NCI-H1048 (cell line): ENCODE measurements at places on chromosomes 13 and 19.

DNA sequence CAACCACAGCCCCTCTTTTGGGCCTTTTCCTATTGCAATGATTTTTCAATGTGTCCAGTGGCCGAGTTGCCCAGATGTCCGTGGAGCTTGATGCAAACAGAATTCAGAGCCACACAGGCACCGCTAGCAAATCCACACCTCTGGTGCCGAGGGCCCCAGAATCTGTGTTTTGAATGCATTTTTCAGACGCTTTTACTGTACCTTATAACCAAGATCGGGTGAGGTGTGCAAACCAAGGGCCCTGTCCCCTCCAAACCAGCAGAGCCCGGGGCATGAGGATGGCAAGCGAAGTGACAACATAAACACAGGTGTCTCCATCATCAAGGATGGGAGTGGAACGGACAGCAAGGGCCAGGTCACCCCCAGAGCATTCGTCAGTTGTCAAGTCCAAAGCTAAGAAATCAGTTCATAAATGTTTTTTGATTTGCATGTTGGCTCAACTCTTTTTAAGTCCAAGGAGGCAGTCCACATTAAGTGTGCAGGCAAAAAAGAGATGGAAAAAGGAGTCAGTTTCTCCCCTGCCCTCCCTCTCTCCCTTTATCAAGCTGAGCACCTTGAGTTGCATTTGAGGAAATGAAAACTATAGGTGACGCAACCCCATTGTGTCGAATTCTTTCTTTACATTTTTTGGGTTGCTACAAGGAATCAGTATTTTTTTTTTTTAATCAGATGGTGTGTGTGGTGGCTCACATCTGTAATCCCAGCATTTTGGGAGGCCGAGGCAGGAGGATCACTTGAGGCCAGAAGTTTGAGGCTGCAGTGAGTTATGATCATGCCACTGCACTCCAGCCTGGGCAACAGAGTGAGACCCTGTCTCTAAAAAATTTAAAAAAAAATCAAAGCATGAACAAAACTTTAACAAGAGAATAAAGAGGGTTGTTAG is 2.9 kb downstream of the CCDC8 start:
- DNase-seq, result no peak

GRCh38 chr19:58570770-58571574 is 2.2 kb downstream of the MZF1 start:
- DNase-seq, result no peak

DNA sequence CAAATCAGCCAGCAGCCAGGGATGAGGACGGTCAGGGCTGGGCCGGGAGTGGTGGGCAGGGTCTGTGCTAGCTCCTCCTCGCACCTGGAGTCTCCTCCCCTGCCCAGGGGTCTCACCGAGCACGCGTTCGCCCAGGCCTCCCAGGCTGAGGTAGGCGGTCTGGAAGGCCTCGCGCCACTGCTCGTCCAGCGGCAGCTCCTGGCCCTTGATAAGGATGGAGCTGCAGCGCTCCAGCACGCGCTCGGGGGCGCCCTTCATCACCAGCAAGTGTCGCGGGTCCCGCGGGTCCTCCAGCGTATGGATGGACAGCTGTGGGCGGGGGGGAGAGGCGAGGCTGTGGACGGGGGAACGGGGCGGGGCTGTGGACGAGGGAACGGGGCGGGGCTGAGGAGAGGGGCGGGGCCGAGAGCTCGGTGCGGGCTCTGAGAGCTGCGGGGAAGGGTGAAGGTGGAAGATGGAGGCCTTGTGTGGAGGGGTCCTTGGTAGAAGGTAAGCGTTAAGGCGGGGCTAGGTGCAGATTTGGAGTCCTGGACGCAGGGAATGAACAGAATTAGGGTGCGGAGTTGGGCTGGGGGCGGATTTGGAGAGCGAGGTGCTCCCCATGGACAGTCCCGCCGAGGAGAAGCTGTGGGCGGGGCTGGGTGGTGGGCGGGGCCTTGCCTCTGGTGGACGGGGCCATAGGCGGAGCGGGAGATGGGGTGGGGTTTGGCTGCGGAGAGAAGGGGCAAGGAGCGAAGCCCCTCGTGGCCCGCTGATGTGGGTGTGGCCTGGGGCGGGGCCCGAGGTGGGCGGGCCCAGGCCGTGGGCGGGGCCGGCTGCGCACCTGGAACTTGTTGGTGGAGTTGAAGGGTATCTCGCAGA is 5.7 kb downstream of the ATP4A start:
- DNase-seq, result peak; percentile 46

DNA sequence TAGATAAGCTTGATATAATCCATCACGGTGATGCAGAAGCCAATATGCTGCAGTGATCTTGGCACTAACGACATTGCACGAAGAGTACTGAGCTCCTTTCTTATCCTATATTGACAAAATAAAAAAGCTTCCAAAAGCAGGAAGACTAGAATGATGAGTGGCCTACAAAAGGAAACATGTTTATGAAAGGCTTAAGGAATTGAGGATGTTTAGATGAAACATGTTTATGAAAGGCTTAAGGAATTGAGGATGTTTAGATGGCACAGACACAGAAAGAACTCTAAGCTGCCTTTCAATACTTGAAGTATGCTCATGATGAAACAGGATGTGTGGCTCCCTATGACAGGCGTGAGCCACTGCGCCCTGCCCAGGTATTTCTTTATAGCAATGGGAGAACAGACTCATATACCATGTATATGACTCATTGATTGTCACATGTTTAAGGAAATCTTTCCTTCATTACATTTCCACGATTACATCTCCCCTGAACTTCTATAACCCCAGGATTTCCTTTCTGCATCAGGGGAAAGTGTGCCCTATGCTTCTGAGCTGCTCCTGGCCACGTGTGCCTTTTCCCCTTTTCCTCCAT is 690.8 kb upstream of the ARGLU1 start:
- no peak for DNase-seq

- no peak for DNase-seq
Observed at GRCh38 chr13:49783865-49784264, 8.6 kb downstream of the KPNA3 start.

GRCh38 chr13:74973935-74974879 is 507.8 kb downstream of the TBC1D4 start:
- DNase-seq, result no peak

- no peak for DNase-seq
Observed at GRCh38 chr19:7507884-7508283, 8.0 kb upstream of the ZNF358 start.

DNA sequence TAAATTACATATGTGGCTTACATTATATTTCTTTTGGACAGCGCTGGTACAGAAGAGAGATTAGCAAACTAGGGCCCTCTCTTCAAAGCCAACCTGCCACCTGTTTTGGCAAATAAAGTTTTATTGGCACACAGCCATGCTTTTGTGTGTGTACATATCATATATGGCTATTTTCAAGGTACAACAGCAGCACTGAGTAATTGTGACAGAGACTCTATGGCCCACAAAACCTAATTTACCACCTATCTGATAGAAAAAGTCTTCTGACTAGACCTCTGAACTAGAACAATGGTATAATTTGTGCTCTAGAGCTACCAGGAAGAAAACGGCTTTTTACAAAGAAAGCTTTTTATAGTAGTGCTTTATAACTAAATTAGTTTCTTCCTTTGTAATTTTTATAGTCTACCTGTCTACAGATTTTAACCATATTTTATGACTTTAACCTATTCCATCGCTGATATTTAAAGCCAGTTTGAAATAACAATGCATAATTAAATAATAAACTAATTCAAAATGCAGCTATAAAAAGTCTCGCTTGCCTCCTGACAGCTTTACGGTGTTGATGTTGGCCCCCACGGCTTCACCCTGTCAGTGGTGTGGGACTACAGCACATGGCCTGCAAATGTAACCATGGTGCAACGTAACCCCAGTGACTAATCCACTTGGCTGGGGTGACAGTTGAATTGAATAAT is 17.7 kb upstream of the DPY19L3 start:
- DNase-seq, result no peak

- DNase-seq, result no peak
Observed at GRCh38 chr19:34148658-34149185, 23.6 kb upstream of the LSM14A start.

- DNase-seq, result no peak
Observed at GRCh38 chr13:37596805-37597204, 1.8 kb downstream of the POSTN start.

DNA sequence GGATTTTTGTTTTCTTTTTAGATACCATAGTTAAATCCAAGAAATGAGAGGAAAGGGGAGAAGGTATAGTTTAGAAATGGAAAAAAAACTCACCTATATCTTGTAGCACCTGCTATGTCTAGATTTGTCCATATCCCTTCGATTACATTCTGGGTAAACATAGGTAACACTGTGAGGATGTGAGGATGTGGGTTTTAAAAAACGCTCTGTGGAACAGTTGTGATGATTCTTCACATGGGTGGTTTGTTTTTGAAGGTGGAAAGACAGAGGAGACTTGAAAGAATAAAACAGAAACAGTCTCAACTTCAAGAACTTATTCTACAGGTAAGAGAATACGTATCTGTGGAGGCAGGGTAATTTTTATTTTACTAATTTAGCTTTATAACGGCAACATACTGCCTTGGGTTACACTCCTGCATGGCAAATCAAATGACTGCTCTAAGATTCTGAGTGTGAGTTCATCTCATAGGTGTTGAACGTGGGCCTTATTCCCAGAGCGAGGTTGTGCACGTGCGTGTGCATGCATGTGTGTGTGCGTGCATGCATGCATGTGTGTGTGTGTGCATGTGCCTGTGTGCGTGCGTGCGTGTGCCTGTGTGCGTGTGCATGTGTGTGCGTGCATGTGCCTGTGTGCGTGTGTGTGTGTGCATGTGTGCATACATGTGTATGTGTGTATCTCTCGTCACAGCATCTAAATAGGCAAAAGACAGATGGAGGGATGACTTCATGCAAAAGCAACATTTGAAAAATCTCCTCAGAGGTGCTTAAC is 23.5 kb downstream of the ATP4B start:
- no peak for DNase-seq

GRCh38 chr19:18839465-18840287 is 7.9 kb downstream of the UPF1 start:
- DNase-seq, result no peak

DNA sequence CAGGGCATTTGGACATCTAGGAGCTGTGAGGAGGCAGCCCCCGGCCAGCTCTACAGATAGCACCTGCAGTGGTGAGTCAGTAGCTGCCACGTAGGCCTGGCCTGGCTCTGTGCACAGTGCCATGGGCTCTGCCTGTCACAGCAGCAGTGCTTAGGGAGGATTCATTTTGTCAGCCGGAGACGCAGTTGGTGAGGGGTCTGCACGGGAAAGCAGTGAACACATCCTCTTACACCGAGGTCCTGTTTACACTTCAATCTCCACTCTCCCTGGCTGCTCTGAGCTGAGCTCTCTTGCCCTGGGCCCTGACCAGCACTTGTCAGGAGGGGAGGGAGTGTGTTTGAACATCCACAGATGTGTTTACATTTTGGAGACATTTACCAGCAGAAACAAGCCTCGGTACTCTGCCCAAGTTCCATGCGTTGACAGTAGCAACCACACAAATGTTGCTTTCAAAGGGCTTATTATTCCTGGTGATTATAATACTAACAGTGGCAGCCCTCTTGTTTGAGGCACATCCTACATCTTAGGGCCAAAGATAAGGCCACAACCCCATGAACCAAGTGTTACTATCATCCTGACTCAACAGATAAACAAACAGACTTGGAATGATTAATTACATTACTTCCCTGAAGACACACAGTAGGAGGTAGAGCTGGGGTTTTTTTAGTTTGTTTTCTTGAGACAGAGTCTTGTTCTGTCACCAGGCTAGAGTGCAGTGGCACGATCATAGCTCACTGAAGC is 148.9 kb downstream of the USP12 start:
- no peak for DNase-seq

- DNase-seq, result peak; percentile 85
Observed at GRCh38 chr19:48588670-48589401, 17.7 kb upstream of the SPACA4 start.

GRCh38 chr13:67231289-67232000 is 1.3 kb upstream of the PCDH9 start:
- no peak for DNase-seq

GRCh38 chr13:99384468-99384867 is 77.3 kb upstream of the GPR183 start:
- no peak for DNase-seq

DNA sequence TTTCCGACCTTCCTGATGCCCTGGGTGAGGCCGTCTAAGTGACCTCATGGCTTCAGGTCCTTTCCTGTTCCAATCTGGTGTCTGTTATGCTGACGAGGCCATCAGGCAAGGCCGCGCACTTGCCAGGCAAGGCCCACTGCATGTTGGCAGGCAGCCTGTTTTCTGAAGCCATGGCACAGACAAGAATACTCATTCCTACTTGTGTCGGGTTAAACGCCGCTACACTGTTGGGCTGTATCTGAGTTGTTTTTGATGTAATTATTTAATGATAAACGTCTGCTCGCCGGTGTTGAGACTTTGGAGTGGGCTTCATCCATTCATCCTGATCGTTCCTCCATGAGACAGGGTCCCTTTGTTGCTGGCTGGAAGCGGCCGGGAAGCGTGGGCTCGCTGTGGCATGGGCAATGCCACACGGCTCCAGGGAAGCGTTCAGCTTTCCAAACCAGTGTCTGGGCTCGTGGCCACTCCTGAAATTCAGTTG is 92.1 kb downstream of the ATP11A start:
- DNase-seq, result no peak

GRCh38 chr13:31116224-31116623 is 45.5 kb downstream of the HSPH1 start:
- DNase-seq, result no peak

DNA sequence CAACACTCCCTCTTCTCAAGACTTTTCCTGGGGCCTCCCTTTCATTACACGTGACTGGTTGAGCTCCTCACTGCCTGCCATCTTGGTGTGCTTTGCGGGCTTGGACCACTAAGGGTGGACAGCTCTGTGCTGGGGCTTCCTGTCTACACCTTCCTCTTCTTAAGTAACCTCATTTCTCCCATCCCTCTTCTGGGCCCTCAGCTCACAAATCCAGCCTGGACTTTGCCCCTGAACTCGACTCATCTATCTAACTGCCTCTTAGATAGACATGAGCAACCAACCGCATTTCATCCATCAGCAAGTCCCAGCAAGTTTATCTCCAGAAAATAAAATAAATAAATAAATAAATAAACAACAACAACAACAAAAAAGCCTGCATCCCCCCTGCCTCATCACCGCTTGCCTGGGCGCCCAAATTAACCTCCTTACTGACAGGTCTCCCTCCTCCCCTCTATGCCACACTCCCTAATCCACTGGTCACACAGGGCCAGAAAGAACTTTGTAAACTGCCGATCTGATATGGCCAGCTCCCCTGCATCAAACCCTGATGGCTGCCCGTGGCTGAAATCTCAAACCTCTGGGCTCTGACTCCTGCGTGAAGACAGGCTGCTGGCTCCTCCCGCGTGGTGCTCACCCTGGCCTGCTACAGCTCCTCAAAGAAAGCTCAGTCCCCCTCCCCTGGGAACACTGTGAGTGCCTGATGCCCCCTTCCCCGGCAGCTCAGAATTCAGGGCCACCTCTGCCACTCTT is 7.8 kb downstream of the ISOC2 start:
- no peak for DNase-seq

- no peak for DNase-seq
Observed at GRCh38 chr19:23343434-23344010, 51.7 kb downstream of the ZNF91 start.
